ENCODE measurements at places on chromosomes 5 and 9. TPM values are rescaled to one million over a fixed set of nuclear protein-coding genes. Genes with fewer than 3 reads are reported as not detected.

Gene OR4F3
- total RNA-seq: not detected

Gene RORB
- under 0.01 TPM for total RNA-seq

Gene CCL19
- not detected for total RNA-seq

Gene GARIN3
- not detected for total RNA-seq

Gene PCDHB4
- total RNA-seq: under 0.01 TPM

Gene CD14
- total RNA-seq: 3.2 TPM

Gene ZNF474
- not detected for total RNA-seq

Gene EGFL7
- total RNA-seq: 374 TPM

Gene FST
- 3.2 TPM for total RNA-seq

Gene SNCAIP
- 30.0 TPM for total RNA-seq

Gene MSMP
- total RNA-seq: 6.2 TPM

Gene CNTFR
- total RNA-seq: not detected

Gene C5orf52
- not detected for total RNA-seq

Gene TBC1D13
- 16.0 TPM for total RNA-seq

Gene ACTBL2
- total RNA-seq: under 0.01 TPM

Gene PCDHA9
- total RNA-seq: 0.06 TPM

Gene UGCG
- 59.7 TPM for total RNA-seq

Gene FRRS1L
- total RNA-seq: under 0.01 TPM

Gene TMEM215
- total RNA-seq: not detected

Gene FAM81B
- total RNA-seq: not detected

Gene SLC6A3
- not detected for total RNA-seq

Gene FBP2
- total RNA-seq: not detected

Gene SHISAL2B
- not detected for total RNA-seq

Gene SELENOP
- total RNA-seq: 63.1 TPM

Gene CTXN3
- not detected for total RNA-seq

Gene SPATA31E1
- total RNA-seq: not detected
